ENCODE measurements at places on chromosomes 11 and 22.
A peak's percentile ranks its signal among the peaks of the same experiment; 100 is the strongest.

GRCh38 chr11:93166862-93167261, 30.9 kb downstream of the SLC36A4 start:
- no peak for DNase-seq

- no peak for DNase-seq
Measured at GRCh38 chr11:13207270-13207664, 70.3 kb upstream of the BMAL1 start.

DNA sequence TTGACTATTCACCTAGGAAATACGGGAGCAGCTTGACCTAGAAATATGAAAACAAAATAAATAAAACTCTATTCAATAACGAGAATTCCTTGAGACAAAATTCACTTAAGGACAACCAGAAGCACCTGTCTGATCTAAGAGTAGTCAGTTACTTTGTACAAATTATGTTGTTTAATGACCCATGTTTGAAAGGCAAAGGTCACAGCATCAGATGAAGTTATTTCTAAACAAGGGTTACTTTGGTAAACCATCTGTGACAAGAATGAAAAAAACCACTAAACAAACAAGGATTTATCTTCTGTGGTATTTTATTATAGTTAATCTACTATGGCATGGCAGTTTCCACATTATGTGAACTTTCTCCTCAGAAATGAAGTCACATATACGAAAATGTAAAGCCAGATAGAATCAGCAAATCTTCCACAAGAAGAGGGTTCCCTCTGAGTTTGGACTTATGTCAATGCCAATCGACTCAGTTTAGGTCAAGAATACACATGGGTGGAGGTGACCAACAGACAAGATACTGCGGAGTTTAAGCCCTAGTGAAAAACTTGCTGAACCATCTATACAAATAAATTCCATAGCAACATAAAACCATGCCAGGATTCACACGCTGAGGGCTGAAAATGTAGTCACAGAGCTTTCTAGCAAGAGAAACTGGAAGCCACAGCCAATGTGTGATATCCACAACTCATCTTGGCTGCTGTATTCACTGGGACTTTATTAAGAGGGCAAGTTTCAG, 53.4 kb downstream of the NCAPD3 start:
- DNase-seq, result no peak

- no peak for DNase-seq
Measured at GRCh38 chr11:1548221-1549070, 23.6 kb downstream of the DUSP8 start.

GRCh38 chr11:78575478-78575877, 814 bp upstream of the NARS2 start:
- DNase-seq, result no peak

GRCh38 chr11:36326524-36327419, 30.7 kb downstream of the PRR5L start:
- DNase-seq, result no peak

DNA sequence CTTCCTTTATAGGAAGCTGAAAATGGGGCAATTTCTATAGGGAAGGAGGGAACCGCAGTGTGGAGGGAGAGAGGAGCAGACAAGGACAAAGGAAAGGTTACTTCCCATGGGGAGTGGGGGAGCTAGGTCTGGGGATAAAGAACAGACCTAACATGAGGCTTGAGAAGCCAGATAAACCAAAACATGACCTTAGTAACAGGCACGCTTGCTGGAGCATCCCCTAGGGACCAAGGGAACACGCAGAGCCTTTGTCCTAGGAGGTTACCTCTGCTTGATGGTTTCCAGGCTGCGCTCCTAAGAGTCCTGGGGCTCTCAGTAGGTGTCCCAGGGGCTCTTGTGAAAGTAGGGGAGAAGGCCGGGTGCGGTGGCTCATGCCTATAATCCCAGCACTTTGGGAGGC, 271.4 kb upstream of the NCAM1 start:
- DNase-seq, result no peak

DNA sequence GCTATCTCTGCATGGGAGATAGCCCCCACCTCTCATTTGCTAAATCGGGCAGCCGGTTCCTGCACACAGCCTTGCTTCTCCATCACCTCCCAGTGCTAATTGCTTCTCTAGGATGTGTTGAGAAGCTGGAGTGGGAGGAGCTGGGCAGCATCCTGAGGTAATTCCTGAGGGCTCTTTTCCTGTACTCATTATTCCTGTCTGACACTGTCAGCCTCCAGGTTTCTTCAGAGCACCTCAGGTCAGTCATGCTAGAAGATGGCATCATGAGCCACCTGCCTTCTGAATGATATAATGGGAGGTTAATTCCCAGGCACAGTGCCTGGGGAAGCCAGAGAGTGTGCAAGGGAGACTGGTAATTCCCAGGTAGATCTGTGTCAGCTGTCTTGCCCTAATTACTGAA, 133.0 kb downstream of the RAB38 start:
- DNase-seq, result no peak

DNA sequence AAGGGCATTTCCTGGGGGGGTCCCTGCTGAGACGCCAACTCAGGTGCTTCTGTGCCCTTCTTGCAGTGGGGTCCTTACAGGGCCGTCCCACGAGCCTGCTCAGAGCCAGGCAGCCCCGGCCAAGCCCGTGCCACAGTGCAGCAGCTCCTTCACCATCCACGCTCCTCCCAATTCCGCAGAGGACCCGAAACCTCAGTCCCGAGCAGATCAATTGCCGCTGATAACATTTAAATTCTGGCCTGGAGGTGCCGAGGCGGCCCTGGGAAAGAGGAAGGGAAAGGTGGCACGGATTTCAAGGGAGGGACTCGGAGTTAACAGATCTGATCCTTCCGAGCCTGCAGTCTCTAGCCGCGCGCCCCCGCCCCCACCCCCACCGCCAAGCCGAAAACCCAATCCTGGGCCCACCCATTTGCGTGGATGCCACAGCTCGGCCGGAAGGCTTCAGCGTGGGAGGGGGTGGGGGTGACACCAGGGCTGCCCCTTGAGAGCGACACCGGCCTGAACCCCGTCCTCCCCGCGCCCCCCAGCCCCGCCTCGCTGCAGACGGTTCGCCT, 32.3 kb upstream of the JAM3 start:
- DNase-seq, result no peak

DNA sequence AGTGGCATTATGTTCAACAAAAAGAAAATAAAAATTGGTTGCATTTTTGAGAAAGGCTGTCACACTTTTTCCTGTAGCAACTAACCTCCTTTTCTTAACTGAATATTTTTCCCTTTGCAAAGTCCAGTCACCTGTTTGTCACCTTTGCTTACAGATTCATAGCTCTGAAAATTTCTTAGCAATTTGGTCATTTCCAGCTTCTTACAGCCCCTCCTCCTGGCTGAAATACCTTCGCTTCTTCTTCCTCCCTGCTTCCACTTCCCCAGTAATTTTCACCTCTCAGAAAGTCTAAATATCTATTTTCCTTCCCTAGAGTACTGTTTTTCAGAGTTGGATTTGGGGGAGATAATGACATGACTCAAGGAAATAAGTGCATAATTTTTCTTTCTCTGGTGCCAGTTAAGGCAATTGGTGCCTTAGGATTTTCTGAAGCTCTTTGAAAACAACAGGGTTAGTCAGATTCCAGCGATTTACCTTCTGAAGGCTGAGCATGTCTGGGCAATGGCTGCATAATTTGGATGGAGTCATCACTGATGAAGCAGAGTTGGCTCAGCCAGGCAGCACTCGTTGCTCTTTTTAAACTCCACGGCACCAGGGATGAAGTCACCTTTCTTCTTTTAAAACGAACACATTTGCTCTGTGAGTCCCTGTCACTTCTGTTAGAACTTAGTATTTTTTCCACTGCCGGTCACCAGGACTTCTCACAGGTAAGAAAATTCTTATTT, 62.1 kb upstream of the AMOTL1 start:
- no peak for DNase-seq

DNA sequence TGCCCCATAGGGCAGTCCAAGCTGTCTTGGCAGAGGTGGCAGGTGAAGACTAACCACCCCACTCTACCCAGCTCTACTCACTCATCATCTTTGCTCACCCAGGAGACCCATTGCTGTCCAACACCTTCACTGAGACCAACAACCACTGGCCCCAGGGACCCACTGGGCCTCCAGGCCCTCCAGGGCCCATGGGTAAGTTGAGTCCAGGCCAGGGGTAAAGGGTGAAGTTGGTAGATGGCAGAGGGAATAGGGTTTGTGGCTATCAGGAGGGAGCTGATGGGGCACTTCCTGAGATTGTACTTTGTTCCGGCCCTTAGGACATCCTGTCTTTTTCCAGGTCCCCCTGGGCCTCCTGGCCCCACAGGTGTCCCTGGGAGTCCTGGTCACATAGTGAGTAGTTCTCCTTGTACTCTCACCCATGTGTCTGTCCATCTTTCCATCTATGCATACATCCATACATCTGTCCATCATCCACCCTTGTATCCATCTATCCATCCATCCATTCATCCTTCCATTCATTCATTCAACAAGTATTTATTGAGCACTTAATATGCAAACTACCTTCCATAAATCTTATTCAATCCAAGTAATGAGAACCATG, 27.7 kb downstream of the EMID1 start:
- DNase-seq, result no peak

- no peak for DNase-seq
Measured at GRCh38 chr11:114010931-114011330, 36.0 kb downstream of the HTR3A start.

DNA sequence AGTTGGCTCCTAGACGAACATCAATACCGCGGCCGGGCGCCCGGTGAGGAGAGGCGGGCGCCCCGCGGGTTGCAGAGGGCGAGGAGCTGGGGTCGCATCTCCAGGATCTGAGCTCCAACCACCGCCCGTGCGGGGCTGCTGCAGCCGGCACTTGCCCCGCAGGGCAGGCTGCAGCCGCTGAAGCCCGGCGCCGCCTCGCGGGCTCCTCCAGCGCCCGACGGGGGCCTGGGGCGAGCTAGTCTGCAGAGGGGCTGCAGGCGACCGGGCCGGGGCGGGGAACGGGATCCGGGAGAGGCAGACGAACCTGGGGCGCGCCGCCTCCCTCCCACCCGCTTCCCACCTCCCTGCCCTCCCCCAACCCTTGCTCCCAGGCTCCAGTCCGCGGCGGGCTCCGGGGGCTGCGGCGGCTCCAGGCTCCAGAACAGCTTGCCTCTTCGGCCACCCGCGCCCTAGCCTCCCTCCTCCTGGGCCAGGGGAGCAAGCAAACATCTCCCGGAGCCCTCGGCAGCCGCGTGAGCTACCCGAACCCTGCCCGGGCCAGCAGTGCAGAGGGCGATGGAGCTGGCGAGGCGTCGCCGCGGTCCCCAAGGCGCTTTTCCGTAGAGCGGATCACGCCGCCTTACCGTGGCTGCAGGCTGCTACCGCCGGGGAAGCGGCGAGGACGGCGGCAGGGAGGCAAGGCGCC, 802 bp downstream of the TENM4 start:
- no peak for DNase-seq

DNA sequence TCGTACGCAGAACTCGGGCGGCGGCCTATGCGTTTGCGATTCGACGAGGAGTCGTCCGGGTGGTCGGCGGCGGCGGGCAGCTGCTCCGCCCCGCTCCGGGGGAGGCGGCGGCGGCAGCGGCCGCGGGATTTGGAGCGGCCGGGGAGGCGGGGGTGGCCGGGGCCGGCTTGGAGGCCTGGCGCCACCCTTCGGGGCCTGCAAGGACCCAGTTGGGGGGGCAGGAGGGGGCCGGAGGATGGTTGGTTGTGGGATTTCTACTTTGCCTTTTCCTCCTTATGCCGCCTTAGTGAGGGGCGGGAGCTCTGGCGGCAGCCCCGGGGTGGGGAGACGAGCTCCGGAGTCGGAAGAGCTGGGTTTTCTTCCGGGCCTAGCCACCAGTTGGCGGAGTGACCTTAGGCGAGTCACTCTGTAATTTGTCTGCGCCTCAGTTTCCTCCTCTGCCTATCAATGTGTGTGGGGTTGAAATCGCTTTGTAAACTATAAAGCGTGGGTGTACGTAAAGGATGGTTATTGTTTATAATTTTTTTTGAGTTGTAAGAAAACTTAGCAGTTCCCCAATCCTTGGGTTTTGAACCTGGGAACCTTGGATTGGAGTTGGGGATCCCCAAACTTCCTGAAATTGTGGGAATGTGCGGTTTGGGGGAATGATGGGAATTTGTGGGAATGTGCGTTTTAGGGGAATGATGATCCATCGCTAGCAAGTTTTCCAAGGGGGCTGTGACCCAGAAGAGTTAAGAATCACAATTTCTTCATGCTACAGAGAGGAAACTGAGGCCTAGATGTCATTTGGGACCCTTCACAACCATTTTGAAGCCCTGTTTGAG, 679 bp downstream of the TUG1 start:
- DNase-seq, result peak; percentile 18

- DNase-seq, result no peak
Measured at GRCh38 chr22:36432592-36433317, 45.0 kb upstream of the MYH9 start.

GRCh38 chr22:25448435-25449051, 115.9 kb upstream of the GRK3 start:
- DNase-seq, result no peak

- DNase-seq, result no peak
Measured at GRCh38 chr11:110971140-110971539, 258.9 kb upstream of the ARHGAP20 start.

DNA sequence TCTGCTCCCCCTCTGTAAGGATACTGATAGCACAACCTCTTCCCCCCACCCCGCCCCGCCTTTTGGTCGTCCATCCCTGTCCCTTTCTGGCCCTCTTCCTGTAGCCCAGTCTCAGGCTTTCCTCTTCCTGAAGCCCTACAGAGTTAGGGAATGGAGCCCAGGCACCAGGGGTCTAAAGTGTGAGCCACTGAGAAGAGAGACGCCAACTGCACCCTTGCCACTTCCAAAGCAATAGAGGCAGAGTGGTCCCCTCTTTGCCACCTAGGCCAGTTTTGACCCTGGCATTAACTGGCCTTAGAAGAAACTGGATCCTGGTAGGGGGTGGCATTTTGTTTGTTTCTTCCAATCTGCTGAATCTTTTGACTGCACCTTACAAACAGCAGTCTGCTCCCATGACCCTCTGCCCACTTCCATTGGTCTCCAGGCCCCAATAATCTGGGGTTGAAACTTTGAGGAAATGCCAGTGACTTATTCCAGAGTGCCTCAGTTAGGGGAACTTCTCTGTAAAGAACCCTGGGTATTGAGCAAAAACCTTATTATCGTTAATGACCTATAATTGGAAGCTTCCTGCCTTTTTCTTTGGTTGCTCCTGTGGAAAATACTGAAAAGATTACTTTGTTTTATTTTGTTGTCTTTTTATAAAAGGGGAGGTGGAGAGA, 9.7 kb upstream of the GRK2 start:
- DNase-seq, result no peak

GRCh38 chr22:21606775-21607174, 23.0 kb downstream of the YDJC start:
- no peak for DNase-seq

GRCh38 chr22:35441489-35442100, 41.7 kb downstream of the MCM5 start:
- no peak for DNase-seq

DNA sequence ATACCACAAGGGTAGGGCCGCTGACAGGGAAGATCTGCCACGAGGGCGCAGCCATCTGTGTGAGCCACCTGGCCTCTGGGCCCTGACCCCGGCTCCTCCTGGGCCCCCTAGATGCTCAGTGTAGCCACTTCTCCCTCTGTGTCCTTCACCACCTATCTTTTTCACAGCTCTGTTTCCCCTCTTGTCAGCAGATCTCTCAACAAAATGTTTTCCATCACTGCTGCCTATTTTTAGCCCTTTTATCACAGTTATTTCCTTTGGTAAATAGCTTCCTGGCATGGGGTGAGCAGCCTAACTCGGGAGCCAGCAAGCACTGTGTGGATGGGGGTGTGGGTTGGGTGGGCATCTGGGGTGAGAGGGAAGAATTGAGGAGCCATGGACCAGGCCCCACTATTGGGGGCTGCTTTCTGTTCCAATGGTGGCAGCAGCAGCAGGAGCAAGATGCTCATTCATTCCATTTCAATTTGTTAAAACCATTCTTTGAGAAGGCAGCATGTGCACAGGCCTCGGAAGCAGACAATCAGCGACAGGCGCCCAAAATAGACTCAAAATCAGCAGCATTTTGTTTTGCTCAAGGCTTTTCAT, 135.2 kb upstream of the NAV2 start:
- DNase-seq, result no peak

All from stimulated activated CD8-positive, alpha-beta memory T cell treated with anti-CD3 and anti-CD28 coated beads, Interleukin-2, amount 100 ng/mL, for 48 hours (primary cell).